ENCODE measurements at places on chromosomes 13 and 19. TPM values are rescaled to one million over a fixed set of nuclear protein-coding genes. Genes with fewer than 3 reads are reported as not detected.

ZNF681 gene
- total RNA-seq: 3.9 TPM

CAPN12 gene
- 1.6 TPM for total RNA-seq

HIPK4 gene
- total RNA-seq: under 0.01 TPM

CYP2F1 gene
- total RNA-seq: not detected

GRCh38 chr13:89153941-89154340, 1482.8 kb downstream of the SLITRK5 start:
- no peaks in the 10 kb centered on the region for H3K27me3 ChIP-seq
- no peak overlapping the region for H3K4me3 ChIP-seq
- H3K36me3 ChIP-seq: no peaks in the 10 kb centered on the region
- DNase-seq: no peak
- no peaks in the 10 kb centered on the region for H3K4me1 ChIP-seq

DNA sequence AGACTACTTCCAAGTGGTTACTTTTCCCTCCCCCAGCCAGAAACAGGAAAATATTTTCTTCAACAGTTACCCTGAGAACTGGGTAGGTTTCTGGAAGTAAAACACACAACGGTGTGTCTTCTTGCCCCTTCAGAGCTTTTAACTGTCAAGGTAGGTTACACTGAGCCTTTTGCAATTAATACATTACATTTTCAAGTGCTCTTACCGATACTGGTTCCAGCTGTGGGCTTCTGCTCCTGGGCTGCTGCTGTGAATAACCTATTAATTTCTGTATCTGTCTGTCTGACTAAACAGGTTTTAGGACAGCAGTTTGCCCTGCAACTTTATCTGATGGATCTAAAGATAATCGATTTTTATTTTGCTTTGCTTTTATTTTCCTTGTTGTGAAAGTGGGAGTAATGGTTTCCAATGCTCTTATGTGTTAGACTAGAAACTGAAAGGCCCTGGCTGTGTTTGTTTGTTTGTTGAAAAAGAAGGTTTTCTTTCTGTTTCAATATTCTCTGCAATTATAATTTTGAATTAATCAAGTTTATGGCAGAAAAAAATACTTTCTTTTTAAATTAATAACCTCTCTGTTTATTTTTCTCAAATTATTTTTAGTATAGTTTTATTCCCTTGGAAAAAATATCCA, 196.7 kb upstream of the SLITRK6 start:
- no peak overlapping the region for H3K4me3 ChIP-seq
- DNase-seq: no peak
- no peaks in the 10 kb centered on the region for H3K36me3 ChIP-seq
- no peaks in the 10 kb centered on the region for H3K4me1 ChIP-seq
- H3K27me3 ChIP-seq: no peaks in the 10 kb centered on the region

- no peak for DNase-seq
- H3K36me3 ChIP-seq: no peaks in the 10 kb centered on the region
- H3K27me3 ChIP-seq: no peaks in the 10 kb centered on the region
- no peaks in the 10 kb centered on the region for H3K4me1 ChIP-seq
- H3K27ac ChIP-seq: no peak overlapping the region
- no peak overlapping the region for H3K4me3 ChIP-seq
These were observed 14.7 kb downstream of the DCT start for GRCh38 chr13:94464771-94465170.

DNA sequence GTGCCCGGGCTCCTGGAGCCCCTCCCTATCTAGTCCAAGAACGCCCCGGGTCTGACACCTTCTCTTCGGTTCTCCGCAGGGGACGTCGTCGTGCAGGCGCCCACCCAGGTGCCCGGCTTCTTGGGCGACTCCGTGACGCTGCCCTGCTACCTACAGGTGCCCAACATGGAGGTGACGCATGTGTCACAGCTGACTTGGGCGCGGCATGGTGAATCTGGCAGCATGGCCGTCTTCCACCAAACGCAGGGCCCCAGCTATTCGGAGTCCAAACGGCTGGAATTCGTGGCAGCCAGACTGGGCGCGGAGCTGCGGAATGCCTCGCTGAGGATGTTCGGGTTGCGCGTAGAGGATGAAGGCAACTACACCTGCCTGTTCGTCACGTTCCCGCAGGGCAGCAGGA, 3.4 kb downstream of the PVR start:
- H3K27me3 ChIP-seq: peaks cover 16% of the 10 kb centered on the region
- H3K4me3 ChIP-seq: no peak overlapping the region
- DNase-seq: no peak
- H3K4me1 ChIP-seq: peaks cover 4% of the 10 kb centered on the region
- H3K27ac ChIP-seq: no peak overlapping the region
- H3K36me3 ChIP-seq: peaks cover 21% of the 10 kb centered on the region

DNA sequence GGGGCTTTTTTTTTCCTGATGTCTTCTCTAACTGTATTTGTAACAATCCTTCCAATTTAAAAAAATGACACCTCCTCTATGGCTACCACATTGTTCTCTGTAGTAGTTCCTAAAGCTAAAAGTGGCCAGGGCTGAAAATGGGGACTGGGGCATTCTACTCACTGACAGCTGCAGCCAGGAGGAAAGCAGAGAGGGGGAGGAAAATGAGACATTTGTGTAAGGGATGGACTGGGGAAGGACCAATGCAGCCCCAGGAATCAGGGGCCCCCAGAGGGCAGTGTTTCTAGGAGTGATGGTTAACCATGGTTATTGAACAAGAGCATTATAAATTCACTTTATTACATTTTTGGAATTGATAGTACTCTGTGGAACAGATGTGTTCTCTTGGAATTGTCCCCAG, 34.3 kb upstream of the C1QTNF9 start:
- H3K36me3 ChIP-seq: no peaks in the 10 kb centered on the region
- peak overlapping the region; percentile 81 for H3K27ac ChIP-seq
- no peak overlapping the region for H3K4me3 ChIP-seq
- peaks cover 25% of the 10 kb centered on the region for H3K4me1 ChIP-seq

GRCh38 chr19:31286491-31286890, 62.7 kb downstream of the TSHZ3 start:
- H3K27me3 ChIP-seq: no peaks in the 10 kb centered on the region
- H3K4me1 ChIP-seq: no peaks in the 10 kb centered on the region
- H3K27ac ChIP-seq: no peak overlapping the region
- no peaks in the 10 kb centered on the region for H3K36me3 ChIP-seq
- no peak overlapping the region for H3K4me3 ChIP-seq

GRCh38 chr13:110506859-110507566, 54.5 kb downstream of the RAB20 start:
- no peaks in the 10 kb centered on the region for H3K27me3 ChIP-seq
- no peak overlapping the region for H3K4me3 ChIP-seq
- no peak overlapping the region for H3K27ac ChIP-seq
- DNase-seq: no peak
- no peaks in the 10 kb centered on the region for H3K36me3 ChIP-seq

DNA sequence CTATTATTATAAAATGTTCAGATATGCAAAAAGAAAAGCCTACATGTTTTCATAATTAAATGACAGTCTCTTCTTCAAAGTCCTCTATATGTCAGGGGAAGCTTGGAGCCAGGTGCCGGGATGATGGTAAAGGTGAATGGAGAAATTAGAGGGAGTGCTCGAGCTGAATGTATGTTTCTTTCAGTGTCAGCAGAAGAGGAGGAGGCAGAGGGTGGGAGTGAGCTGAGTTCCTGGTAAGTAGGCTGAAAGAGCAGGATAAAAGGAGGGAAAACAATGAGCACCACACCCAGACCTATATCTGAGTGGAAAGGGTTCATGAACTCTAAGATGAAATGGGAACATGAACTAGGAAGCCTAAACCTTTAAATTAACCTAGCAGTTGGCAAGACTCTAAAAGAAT, 307.6 kb upstream of the NBEA start:
- H3K27ac ChIP-seq: no peak overlapping the region
- no peaks in the 10 kb centered on the region for H3K4me1 ChIP-seq
- H3K4me3 ChIP-seq: no peak overlapping the region
- no peak for DNase-seq
- no peaks in the 10 kb centered on the region for H3K36me3 ChIP-seq
- no peaks in the 10 kb centered on the region for H3K27me3 ChIP-seq
